GM23338 (cell line): ENCODE measurements at places on chromosomes 13 and 19.

- peak; percentile 86 for DNase-seq
Observed at GRCh38 chr19:10510301-10510802, 6.9 kb downstream of the S1PR5 start.

DNA sequence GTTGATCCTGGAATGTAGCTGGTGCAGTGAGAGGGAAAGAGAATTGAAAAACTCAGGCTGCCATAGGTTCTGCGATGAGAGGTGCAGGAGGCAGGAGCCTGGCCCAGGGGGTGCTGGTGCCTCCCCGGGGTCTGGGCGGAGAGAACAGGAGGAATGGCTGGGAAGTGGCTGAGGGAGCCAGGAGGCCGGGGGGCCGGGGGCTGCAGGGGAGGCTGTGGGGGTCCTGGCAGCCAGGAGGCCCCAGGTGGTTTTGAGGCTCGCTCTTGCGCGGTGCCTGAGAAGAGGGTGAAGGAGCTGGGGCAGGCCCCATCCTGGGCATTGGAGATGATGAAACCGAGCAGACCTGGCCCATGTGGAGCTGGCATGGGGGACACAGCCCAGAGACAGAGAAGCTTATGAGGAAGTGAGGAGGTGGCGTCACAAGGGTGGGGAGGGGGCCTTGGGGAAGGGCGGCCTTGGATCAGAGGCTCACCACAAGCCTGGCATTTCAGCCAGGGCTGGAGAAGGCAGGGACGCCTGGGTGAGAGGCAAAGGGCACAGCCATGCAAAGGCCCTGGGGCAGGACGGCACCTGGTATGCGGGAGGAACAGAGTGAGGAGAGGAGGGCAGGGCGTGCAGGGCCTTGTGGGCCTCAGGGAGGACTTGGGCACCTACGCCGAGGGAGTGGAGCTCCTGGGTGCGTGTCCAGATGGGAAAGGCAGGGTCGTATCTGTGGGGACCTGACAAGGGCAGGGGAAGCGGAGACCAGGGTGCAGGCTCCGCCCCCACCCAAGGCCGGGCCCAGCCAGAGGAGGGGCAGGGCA is 1.3 kb upstream of the TEKTIP1 start:
- no peak for DNase-seq

DNA sequence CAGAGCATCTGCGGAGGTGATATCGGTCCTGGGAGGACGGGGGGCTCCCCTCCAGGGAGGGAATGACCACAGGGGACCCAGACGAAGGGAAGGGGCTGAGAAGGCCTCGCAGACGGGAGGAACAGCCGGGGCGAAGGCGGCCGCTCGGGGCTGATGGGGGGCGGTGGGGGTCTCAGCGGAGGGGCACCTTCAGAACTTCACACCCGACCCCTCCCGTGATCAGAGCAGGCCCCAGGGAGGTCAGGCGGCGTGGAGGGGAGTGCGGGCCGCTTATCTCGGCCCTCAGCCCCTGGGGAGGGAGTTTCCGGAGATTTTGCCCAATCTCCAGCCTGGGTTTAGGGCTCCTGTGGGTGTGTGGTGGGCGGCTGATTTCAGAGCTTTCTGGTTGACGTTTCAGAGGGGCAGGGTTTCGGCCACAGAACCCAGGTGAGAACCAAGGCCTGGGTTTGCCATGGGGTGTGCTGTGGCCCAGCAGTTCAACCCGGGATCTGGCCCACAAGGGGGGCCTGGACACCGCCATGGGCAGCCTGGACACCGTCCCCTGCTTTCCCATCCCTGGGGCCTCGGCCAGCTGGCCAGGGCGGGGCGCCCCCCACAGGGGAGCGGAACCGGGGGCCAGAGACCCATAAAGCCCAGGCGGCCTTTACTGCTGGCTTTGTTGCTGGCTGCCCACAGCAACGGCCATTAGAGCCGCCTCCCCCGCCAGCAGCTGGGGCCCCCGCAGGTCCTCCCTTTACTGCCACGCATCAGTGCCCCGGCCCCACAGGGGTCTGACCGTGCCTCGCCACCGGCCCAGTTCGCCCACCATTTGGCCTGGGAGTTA is 29.0 kb downstream of the ARID3A start:
- DNase-seq = no peak

DNA sequence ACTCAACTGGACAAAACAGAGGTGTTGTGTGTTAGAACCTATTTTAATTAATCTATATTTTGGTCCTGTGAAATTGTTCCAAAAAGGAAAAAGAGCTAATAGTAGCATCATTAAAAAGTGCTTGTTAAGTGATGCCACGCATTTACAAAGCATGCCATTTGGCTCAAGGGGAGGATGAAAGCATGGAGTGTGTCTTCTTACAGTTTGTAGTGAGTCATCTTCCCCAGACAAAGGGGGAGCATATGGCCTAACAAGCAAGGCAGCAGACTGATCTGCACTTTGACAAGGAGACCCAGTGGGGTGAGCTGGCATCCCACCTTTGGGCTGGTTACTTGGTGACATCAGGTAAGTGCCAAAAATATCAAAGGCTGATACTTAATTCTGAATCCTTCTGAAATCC is 297.0 kb downstream of the FGF9 start:
- DNase-seq = no peak

DNA sequence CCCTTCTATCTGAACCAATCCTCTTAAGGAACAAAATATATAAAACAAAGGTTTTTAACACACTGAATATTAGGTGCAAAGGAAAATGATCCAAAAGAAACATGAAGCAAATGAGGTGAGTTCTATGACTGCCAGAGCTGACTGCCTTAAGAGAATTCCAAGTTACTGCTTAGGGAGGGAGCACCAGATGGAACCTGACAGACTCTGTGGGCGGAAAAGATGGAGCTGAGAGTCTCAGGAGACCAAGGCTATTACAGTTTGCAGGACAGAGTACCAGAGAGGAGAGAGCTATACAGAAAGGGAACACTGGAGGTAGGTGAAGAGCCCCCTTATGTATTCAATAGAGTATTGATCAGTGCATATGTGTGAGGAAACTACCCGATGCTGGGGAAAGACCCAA is 87.2 kb downstream of the B3GLCT start:
- no peak for DNase-seq

DNA sequence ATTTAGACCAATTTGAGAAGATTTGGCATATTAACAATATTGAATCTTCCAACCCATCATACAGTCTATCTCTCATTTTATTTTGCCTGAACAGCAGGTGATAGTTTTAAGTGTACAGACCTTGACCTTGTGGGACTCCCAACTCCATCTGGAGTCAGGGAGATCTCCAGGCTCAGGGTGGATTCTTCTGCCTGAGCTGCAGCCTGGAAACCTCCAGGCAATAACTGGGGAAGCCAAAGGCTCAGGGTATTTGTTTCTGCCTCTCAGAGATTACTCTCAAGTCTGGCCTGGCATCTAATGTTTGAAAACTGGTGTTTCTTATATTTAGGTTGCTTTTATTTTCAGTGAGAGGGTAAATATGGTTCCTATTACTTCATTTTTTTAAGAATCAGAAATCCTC is 102.1 kb upstream of the C1QTNF9B start:
- no peak for DNase-seq

GRCh38 chr19:17234911-17235299 is 8.9 kb downstream of the OCEL1 start:
- DNase-seq = peak; percentile 85

DNA sequence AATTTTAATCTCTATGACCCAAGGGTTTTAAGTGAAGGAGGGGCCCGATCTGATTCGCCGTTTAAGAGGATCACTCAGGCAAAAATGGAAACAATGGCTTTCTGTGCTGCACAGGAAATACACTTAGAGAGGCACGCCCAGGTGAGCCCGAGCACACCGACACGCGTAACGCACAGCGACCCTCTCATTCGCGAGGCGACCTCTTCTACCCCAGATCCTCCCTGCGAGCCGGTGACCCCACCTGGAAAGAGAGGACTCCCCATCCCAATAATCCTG is 216 bp downstream of the SH2D3A start:
- peak; percentile 36 for DNase-seq
